NCI-H1417 treated with DMSO at 0.1 percent for 48 hours (cell line): ENCODE measurements at places on chromosomes 2 and 18.

- DNase-seq = peak; percentile 56
Observed at GRCh38 chr2:42086500-42086953, 38.7 kb downstream of the PKDCC start.

DNA sequence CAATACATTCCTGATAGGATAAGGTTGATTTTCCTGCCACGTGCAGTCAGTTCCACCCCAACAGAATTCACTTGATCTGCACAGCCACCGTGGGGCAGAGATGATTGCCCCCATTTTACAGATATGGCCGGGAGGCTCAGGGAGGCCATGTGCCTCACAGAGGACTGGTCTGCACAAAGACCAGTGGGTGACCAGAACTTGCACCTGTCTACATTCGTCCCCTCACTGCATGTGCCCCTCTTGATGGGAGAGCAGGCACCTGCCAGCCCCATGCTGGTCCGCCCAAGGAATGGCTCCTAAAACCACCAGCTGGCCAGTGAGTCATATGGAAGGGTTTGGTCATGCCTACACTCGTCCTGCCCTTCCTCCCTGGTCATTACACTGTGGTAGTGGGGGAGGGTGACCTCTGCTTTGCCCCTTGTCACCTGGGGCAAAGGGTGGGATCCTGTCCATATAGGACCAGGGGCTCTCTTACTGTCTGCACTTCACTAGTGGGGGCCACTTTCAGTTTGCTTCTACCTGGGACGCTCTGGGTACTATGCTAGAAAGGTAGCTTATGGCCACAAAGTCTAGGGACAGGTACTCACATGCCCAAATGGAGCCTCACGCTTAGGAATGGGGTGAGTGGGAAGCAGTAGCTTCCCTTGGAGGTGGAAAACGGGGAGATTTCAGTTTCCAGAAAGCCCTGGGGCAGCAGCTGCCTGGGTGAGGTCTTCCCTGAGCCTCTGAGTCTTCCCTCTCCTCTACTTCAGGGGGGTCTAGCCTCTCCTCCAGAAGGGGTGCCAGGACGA lies 14.7 kb downstream of the RRM2 start:
- no peak for DNase-seq

DNA sequence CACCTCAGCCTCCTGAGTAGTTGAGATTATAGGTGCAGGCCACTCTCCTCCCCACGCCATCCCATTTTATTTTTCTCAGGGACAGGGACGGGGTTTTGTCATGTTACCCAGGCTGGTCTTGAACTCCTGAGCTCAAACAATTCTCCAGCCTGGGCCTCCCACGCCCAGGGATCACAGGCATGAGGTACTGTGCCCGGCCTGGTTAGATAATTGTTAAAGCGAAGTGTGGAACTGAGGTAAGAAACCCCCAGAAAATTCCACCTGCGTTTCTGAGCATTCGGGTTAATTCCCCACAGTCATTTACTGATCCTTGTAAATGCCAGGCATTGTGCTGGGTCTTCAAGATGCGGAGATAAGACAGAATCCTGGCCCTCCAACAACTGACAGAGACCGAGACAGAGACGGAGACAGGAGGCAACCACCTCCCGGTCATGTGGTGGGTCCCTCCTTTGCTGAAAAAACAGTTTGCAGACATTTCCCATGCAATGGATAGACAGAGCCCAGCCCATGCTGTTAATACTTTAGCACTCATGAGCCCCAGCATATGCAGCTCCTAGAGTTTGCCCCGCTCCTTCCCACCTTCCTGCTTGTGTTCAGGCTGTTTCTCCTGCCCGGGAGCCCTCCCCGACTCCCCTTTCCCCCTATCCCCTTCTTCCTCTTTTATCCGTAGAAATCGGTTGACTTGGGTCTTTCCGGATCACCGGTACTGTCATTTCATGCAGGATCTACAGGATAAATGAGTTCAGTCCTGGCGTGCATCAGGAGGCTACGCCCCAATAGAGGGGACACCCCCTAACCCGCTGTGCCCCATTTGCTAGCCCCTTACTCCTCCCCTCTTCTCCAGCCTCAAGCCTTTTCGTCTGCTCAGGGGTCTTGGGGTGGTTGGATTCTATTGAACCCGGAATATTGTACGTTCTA lies 1.6 kb upstream of the RHOB start:
- DNase-seq = no peak

- DNase-seq = no peak
Observed at GRCh38 chr2:151761193-151761592, 26.9 kb upstream of the NEB start.

DNA sequence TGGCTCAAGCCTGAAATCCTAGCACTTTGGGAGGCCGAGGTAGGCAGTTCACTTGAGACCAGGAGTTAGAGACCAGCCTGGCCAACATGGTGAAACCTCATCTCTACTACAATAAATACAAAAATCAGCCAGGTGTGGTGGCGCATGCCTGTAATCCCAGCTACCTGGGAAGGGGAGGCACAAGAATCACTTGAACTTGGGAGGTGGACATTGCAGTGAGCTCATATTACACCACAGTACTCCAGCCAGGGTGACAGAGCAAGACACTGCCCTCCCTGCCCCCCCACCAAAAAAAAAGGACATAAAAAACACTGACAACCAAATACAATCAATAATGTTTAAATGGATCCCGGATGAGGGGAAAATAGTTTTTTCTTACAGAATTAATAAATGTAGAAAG lies 7.8 kb downstream of the TIA1 start:
- DNase-seq = no peak

DNA sequence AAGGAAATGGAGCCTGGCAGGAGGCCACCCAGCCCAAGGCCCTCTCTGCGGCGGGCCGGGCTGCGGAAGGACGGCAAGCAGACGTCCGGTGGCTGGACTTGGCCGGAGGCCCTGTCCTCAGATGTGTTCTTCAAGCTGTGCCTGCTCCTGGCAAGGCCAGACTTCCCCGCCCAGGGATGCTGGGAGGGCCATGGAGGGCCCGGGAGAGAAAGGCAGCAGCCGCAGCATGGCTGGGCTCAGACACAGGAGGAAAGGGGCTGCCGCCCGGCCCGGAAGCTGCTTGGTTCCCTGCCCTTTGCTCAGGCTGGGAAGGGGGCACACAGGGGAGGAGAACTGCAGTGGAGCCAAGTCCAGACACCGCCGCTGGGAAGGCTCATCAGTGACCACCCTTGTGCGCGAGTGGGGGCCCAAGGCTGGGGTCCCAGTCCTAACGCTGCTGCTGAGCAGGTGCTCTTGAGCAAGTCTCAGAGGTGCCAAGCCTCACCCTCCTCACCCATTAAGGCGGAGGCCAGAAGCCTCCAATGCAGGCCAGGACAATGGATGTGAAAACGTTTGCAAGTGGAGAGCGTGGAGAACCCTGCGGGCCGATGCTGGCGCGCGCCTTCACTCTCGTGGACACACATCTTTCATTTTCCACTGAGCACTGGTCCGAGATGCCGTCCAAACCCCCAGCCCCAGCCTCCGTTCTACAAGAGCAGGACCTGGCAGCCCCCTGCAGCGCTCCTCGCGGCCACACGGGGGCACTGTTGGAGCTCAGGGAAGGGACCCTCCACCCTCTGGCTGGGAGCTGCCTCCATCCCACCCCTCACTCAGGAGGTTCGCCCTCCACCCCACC lies 7.9 kb downstream of the CROCC2 start:
- DNase-seq = no peak

- DNase-seq = no peak
Observed at GRCh38 chr2:170733798-170734600, 18.9 kb downstream of the SP5 start.

GRCh38 chr2:111685342-111685741 lies 198.7 kb downstream of the ANAPC1 start:
- DNase-seq = no peak

- DNase-seq = no peak
Observed at GRCh38 chr2:213248637-213249036, 35.6 kb upstream of the SPAG16 start.

GRCh38 chr2:7077660-7078267 lies 160.6 kb downstream of the RNF144A start:
- no peak for DNase-seq

DNA sequence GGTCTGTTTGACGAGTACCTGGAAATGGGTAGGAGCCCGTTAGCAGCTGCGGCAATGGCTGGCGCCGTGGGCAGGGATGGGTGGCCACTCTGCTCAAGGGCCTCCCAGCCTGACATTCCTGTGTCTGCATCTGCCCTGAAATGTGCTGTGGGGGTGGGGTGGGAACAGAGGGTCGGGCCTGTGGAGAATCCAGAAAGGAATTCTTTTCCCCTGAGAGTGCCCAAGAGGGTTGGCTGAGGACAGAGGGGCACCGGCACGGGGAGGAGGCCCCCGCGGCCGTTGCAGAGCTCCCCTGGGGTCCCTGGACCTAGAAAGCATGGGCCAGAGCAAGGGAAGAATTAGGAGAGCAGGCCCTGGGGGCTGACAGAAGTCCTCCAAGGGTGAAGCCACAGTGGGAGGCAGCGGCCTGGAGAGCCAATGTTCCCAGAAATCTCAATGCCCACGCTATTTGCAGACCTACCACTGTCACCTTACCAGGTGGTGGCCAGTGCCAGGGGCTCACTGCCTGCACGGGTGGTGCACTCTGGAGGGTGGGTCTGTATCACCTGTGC lies 27.8 kb downstream of the ANO7 start:
- DNase-seq = no peak

- DNase-seq = no peak
Observed at GRCh38 chr2:59233448-59233847, 992.3 kb upstream of the FANCL start.

- DNase-seq = no peak
Observed at GRCh38 chr18:80233201-80233835, 14.0 kb downstream of the PARD6G start.

DNA sequence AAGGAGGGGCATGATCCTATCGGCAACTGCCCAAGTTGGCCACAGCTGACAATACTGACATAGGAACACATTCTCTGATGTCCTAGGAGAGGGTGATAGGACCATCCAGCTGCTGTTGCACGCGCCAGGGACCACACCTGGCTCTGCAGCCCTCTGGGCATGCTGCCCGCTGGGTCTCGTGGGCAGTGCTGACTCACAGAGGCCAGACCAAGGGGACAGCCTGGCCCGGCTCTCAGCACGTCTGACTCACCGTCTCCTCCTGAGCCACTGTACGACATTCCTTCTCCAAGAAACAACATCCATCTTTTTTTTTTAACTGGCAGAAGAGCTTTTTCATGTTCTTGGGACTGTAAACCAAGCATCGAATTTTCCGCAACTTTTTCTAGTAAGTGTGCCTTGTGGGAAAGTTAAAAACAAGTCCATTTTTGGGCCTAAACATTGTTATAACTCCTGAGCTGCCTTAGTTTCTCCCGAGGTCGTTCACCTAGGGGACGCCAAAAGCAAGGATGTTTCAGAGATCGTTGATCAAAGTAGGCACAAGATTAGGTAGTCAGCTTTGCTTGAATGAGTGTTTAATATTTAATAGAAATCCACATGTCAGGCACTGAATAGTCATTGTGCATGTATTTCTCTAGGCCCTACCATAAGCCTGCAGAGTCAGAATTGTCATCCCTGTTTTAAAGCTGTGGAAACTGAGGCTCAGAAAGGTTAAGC lies 100.3 kb downstream of the TTC32 start:
- DNase-seq = no peak

- no peak for DNase-seq
Observed at GRCh38 chr2:33287507-33288005, 188.9 kb upstream of the RASGRP3 start.

GRCh38 chr2:231693956-231694355 lies 14.4 kb upstream of the PTMA start:
- no peak for DNase-seq

- no peak for DNase-seq
Observed at GRCh38 chr18:74841248-74841647, 243.6 kb downstream of the ZNF407 start.

- DNase-seq = no peak
Observed at GRCh38 chr2:104859291-104859765, 5.4 kb downstream of the POU3F3 start.

- DNase-seq = no peak
Observed at GRCh38 chr2:221958224-221958623, 340.6 kb downstream of the PAX3 start.

DNA sequence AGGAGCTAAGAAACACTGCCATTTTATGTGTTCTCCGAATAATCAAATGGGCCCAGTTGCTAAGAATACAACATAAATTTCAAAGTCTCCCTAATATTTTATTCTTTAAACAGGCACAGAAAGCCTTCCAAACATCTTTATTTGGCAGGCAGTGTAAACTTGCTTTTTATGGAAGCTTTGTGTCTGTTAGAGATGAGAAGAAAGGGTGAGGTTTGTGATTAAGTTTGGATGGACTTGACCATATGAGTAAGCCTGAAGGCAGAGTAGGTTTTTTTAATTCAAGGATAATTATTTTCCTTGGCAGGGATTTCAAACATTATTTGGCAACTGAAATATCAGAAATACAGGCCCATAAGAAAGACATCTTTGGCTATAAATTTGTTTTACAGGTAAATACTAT lies 62.9 kb downstream of the COX7A2L start:
- DNase-seq = no peak

DNA sequence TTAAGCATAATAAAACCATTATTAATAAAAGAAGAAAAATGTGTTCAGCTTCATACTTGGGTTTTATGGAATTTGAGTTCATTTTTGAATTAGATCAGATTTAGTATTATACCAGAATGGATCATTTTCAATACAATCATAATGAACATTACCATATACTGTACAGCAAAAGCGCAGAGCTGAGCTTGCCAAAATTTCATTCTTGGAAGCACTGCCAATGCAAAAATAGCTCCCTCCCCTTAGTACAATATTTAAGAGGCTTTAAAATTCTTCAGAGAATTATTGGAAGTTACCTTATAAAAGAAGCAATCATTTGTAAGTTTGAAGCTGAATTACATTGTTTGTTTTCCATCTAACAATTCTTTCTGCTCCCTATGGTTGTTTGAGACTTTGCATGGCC lies 938.1 kb upstream of the SLC39A10 start:
- DNase-seq = no peak

DNA sequence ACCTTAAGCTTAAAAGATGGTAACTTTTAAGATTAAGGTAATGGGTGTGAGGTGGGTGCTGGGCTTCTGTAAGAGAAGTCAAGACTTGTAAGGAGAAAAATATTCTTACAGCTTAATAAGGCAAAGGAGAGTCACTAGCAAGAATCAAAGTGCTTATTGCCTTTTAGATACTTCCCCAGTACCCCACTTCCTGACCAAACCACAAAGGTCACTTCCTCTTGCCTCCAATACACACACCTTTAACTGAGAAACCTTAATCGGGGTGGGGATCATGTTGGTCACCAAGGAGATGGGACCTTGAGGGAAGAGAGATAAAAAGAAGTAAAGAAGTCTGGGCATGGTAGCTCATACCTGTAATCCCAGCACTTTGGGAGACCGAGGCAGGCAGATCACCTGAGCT lies 10.6 kb upstream of the ATG16L1 start:
- no peak for DNase-seq
